ENCODE measurements at places on chromosomes 2 and 18.

DNA sequence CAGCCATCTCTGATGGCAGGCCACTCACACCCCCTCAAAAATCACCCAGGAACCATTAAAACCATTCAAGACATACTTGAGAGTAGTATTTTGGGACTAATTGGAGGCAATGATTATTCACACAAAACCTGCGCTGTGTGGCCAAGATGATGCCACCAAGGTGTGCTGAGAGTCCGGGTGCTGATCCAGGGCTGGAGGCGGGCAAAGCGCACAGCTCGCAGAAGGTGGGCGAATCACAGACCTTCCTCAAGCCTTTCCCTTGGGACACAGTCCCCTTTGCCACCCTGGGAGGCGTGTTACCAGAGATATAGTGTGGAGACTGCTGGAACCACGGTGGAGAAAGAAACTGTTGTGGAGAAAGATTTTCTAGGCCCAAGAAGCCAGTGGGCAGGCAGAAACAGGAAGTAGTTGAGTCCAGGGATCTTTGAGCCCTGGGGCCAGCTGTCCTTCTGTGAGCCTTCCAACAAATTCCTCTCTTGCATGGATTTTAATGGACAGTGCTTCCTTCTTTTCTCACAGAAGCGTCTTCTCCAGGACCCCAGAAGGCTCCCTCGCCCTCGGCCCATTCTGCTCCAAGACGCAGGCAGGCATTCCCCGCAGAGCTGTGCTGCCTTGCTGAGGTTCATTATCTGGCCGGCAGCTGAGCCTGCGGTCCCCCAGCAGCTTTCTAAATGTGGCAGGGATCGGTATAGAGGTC, 8.0 kb downstream of the COPS9 start:
- no peak for DNase-seq

DNA sequence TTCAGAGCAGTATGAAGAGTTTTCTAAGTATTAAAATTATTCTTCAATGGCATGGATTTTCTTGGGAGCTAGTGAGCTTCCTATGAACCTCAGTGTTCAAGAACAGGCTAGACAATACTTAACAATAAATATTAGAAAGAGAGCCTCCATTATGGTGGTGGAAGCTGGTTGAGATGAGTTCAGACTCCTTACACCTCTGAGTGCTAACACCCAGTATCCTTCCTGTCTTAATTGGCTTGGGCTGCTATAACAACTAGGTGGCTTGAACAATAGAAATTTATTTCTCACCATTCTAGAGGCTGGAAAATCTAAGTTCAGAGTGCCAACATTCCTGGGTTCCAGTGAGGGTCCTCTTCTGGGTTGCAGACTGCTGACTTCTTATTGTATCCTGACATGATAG, 369.4 kb upstream of the HNRNPA3 start:
- no peak for DNase-seq

- DNase-seq: no peak
Observed at GRCh38 chr2:37361216-37361815, 16.9 kb downstream of the QPCT start.

DNA sequence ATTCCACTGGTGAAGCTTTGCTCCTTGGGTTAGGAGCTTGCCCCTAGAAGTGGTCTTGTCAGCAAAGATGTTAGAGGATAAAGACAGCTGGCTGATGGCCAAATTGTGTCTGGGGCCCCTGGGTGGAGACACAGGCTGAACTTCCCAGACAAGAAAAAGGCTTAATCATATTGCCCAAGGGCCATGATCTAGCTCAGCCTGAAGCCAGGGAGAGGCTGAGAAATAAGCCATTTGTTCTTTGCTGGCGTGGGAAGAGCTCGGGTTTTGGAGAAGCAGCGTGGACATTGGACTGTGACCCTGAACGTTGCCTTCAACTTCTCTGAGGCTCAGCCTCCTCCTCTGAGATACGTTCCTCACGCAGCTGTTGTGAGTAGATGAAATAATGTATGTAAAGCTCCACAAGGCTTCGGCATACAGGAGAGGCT, 153.0 kb downstream of the ZFP36L2 start:
- no peak for DNase-seq

DNA sequence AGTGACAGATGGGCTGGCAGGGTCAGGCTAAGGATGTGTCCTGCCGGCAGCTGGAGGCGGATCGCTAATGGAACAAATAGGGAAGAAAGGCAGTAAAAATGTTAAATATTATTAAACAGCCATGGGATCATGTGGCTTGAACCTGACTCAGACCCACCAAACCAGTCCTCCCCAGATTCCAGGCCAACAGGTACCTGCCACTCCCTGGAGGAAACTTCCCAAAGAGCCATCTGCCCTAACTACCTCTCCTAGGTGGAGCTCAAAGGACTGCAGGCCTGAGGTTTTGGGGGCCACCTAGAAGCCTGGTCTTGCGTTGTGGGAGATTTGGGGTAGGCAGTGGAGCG, 34.3 kb downstream of the CIB4 start:
- DNase-seq: no peak

DNA sequence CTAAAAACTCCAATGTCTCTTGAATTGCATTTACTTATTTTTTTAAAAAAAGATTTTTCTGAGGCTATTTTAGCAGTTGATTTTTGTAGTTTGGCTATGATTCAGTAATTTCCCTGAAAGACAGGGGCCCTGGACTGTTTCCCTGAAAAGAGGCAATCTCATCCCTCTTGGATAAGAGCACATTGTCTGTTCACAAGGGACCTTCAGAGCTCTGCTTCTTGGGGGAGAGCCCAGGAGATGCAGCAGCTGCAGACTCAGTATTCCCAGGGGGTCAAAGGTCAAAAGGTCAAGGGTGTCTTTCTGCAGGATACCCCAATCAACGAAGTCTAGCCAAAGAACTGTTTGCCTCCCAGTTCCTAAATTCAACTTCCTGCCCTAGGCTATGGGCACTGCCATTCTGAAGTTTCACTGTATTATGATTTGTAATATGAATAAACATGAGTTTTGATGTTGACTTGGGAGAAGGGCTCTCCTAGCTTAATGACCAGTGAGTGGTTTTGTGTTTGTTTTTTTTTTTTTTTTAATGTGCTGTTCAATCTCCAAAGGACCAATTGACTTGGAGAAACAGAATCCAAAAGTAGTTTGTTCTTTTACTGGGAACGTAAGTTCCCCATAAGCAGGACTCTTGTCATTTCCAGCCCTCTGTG, 157.0 kb upstream of the SERPINE2 start:
- no peak for DNase-seq

- no peak for DNase-seq
Observed at GRCh38 chr2:54416166-54416813, 39.8 kb upstream of the SPTBN1 start.

GRCh38 chr2:151729415-151729811, 4.9 kb downstream of the NEB start:
- no peak for DNase-seq

- DNase-seq: no peak
Observed at GRCh38 chr2:234705108-234705507, 208.2 kb upstream of the ARL4C start.

DNA sequence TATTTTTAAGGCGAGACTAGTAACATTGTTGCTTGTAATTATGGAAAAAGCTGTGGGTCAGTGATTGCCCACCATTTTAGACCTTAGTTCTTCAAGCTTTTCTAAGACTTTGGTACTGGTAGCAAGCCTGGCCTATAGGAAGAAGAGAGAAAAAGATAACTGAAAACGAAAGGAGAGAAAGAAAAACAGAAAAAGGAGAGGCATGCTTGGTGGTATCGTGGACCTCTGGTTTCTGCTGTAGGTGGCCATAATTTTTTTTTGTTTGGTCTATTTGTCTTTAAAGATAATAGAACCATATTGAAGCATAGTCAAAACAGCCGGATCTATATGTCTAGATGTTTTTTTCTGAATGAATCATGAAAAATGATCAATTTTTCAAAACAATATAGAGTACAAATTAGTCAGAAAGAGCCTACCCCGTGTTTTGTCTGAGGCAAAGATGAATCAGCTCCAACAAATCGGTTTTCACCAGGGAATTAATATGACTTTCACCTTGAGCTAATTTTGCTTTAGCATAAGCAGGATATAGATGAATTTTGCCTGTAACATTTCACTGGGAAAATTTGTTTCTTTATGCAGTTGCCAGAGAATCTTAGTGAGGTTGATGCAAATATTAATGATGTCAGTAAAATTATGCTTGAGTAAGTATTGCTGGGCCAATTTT, 45.7 kb downstream of the CCDC85A start:
- no peak for DNase-seq

DNA sequence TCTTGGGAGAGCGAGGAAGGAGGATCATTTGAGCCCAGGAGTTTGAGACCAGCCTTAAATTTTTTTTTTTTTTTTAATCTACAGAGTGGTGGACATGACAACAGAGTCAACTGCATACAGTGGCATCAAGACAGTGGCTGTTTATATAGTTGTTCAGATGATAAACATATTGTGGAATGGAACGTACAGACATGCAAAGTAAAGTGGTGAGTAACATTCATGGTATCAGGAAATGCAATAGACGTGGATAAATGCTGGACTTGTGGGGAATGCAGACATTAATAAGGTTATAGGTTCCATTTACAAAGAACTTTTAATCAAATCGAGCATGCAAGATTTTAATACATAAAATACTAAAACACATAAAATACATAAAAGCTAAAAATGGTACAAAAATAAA, 11.9 kb downstream of the WDR43 start:
- no peak for DNase-seq

DNA sequence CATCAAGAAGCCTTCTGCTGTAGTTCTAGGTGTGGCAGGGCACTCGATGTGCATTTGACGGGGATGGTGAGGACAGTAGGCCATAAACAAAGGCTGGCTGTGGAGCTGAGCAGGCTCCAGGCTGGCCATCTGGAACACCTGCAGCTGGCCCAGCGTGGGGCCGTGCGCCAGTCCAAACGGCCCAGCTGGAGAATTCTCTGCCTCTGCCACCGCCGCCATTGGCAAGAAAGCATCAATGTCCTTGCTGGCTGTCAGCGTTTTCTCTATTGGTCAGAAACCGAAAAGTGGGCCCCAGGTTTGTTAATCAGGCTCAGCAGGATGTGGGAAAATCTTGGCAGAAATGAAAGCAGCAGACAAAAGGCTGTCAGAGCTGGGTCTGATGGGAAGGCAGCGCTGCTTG, 24.0 kb upstream of the CTIF start:
- DNase-seq: no peak

- no peak for DNase-seq
Observed at GRCh38 chr2:84755096-84755495, 125.8 kb downstream of the TRABD2A start.

GRCh38 chr2:39780825-39781600, 2.0 kb upstream of the THUMPD2 start:
- no peak for DNase-seq

DNA sequence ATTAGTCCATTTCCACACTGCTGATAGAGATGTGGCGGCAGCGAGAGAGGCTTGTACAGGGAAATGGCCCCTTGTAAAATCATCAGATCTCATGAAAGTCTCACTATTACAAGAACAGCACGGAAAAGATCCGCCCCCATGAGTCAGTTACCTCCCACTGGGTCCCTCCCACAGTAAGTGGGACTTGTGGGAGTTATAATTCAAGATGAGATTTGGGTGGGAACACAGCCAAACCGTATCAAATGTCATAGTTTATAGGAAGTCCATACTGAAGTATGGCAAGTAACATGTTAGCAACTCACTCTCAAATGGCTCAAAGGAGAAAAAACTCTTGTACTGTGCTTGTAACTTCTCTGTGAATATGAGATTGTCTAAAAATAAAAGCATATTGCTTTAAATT, 56.1 kb downstream of the FARP2 start:
- no peak for DNase-seq

GRCh38 chr18:70293166-70293565, 4.3 kb downstream of the SOCS6 start:
- DNase-seq: no peak

GRCh38 chr2:147759536-147759935, 85.3 kb upstream of the ACVR2A start:
- no peak for DNase-seq
